ENCODE measurements at places on chromosomes 2 and 18.

DNA sequence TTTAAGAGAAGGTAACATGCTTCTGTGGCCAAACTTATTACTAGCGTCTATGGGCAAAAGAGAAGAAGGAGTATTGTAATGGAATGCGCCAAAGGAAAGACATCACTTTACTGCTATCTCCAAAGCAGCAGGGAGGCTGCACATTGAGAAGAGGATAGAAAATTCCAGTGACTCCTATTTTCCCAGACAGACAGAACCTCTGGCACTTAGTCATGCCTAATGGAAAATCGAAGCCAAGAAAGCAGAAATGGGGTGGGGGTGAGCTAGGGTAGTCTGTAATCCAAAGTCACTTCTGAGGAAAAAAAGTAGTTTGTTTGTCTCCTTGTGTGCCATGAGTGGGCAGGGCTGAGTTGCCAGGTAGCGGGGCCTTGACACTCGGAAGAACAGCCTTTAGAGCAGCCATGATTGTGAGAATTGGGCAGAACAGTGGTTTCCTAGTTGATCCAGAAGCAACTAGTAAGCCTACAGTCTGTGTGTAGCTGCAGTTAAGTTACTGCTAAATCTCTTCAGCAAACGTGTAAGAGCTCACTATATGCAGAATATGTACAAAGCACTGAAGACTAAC lies 79.4 kb upstream of the FOSL2 start:
- DNase-seq, result no peak

DNA sequence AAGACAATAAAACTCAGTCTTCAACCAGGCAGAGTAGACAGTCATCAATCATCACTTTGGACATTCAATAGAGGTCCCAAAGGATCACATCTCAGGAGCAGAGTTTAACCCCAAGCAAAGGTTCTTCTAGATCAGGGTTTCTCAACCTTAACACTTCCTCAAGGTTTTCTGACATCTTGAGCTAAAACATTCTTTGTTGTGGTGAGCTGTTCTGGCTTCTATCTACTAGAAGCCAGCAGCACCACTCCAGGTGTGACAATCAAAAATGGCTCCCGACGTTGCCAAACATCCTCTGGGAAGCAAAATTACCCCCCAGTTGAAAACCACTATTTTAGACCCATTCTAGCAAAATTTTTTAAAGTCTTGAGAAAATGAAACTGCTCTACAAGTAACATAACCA lies 22.0 kb downstream of the RTTN start:
- DNase-seq, result no peak

DNA sequence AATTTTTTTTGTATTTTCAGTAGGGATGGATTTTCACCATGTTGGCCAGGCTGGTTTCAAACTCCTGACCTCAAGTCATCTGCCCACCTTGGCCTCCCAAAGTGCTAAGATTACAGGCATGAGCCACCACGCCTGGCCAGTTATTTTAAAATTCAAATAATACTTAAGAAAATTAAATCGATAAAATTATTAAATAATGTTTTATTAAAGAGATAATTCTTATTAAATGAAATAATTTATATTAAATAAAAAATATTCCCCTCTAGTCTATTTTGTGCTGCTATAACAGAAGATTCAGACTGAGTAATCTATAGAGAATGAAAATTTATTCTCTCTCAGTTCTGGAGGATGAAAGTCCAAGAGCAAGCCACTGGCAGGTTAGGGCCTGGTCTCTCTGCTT lies 61.2 kb downstream of the PDK1 start:
- DNase-seq, result no peak

GRCh38 chr2:157777427-157777826 lies 98.7 kb downstream of the ACVR1 start:
- no peak for DNase-seq

- DNase-seq, result no peak
These were observed 266.0 kb downstream of the SH3BP4 start for GRCh38 chr2:235217846-235218245.

- DNase-seq, result no peak
These were observed 27.3 kb downstream of the SESTD1 start for GRCh38 chr2:179237209-179237946.

- no peak for DNase-seq
These were observed 124.3 kb downstream of the ICOS start for GRCh38 chr2:204060841-204061240.

GRCh38 chr2:128261245-128262128 lies 57.2 kb downstream of the HS6ST1 start:
- DNase-seq, result no peak

Data from esophagus squamous epithelium (tissue), 5 donors.